ENCODE measurements at places on chromosomes 7 and 10. TPM values are rescaled to one million over a fixed set of nuclear protein-coding genes. Genes with fewer than 3 reads are reported as not detected.

The SAP25 gene
- not detected for total RNA-seq

The IFIT3 gene
- 7.2 TPM for total RNA-seq

The GPR141 gene
- not detected for total RNA-seq

The ADAM8 gene
- 1.2 TPM for total RNA-seq

The SH2D4B gene
- not detected for total RNA-seq

The CREM gene
- total RNA-seq, result 25.4 TPM

The FZD8 gene
- 25.2 TPM for total RNA-seq

The PLAC9 gene
- 2.6 TPM for total RNA-seq

The FGFBP3 gene
- total RNA-seq, result 0.59 TPM

The NKX2-3 gene
- total RNA-seq, result 0.89 TPM

The UPK3B gene
- total RNA-seq, result not detected

The NPY4R gene
- total RNA-seq, result 2.1 TPM

The CTAGE4 gene
- not detected for total RNA-seq

The PRXL2A gene
- total RNA-seq, result 19.6 TPM

The KRIT1 gene
- 48.4 TPM for total RNA-seq

The HHEX gene
- total RNA-seq, result 2.0 TPM

The SRI gene
- 79.0 TPM for total RNA-seq

The ANKRD22 gene
- total RNA-seq, result not detected

The ANLN gene
- total RNA-seq, result 6.2 TPM

The SPOCK2 gene
- 0.23 TPM for total RNA-seq

The EIF3B gene
- total RNA-seq, result 273 TPM

The CRHR2 gene
- total RNA-seq, result not detected

The ZNF853 gene
- 5.3 TPM for total RNA-seq

The LRIT1 gene
- not detected for total RNA-seq

The RBP3 gene
- total RNA-seq, result not detected

The CFTR gene
- total RNA-seq, result not detected

The FGL2 gene
- 0.30 TPM for total RNA-seq

The EPDR1 gene
- total RNA-seq, result 32.8 TPM

The SUN3 gene
- not detected for total RNA-seq

The ARHGAP19 gene
- total RNA-seq, result 10.8 TPM

The OR2A12 gene
- not detected for total RNA-seq

The LLCFC1 gene
- total RNA-seq, result not detected

The EIF3A gene
- 119 TPM for total RNA-seq

The PALD1 gene
- total RNA-seq, result 0.14 TPM

The COL26A1 gene
- total RNA-seq, result not detected

The MOGAT3 gene
- total RNA-seq, result not detected

The CRYGN gene
- total RNA-seq, result not detected

The NACAD gene
- total RNA-seq, result 7.4 TPM

The CHN2 gene
- total RNA-seq, result 1.5 TPM

The SPDYE1 gene
- not detected for total RNA-seq

The OPN4 gene
- total RNA-seq, result 0.14 TPM

The ADAM12 gene
- 360 TPM for total RNA-seq

The TRPV5 gene
- total RNA-seq, result not detected

The RAPGEF5 gene
- 1.5 TPM for total RNA-seq

The AKR1C1 gene
- 6.8 TPM for total RNA-seq

The CNPY1 gene
- not detected for total RNA-seq

The TMEM213 gene
- total RNA-seq, result not detected

The MYPN gene
- total RNA-seq, result under 0.01 TPM

The PTCD1 gene
- 6.6 TPM for total RNA-seq

The CYP2W1 gene
- under 0.01 TPM for total RNA-seq

The EPO gene
- total RNA-seq, result not detected

The PHYHIPL gene
- total RNA-seq, result not detected

The SYCE1 gene
- total RNA-seq, result not detected

The GNAT3 gene
- not detected for total RNA-seq
